ENCODE measurements at places on chromosomes 5 and 9.

GRCh38 chr9:89753472-89754055, 148.8 kb downstream of the GADD45G start:
- DNase-seq, result no peak

DNA sequence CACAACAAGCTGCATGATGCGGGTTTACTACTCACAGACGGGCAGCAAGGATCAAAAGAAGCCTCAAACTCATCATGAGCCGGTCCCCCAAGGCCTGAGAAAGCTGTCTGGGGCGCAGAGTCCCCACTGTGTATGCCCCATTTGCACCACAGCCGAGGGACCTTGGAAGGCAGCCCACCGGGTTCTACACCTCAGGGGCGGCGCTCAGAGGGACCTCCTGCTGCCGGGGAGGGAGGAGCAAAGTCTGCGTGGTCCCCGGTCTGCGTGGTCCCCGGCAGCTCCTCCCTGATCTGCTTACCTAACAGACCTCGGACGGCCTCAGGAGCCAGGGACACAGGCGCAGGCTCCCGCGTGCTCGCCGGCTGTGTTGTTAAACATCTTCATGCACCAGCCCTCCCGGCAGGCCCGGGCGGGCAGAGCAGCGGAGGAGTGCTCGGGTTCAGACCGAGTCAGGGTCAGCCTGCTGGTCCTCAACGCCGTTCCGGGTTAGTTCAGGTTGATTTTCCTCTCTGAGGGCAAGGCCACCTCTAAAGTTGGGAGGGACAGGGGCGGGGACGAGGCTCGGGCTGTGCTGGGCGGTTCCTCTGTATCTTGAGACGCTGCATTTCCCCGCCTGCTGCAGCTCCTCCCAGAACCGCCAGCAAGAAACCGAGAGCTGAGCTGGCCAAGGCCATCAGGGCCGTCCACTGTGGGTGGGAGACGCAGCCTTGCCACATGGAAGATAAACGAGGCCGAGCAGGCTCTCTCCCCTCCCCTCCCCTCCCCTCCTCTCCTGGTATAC, 74.6 kb downstream of the MRPL36 start:
- no peak for DNase-seq

GRCh38 chr5:153674356-153674755, 183.9 kb downstream of the GRIA1 start:
- DNase-seq, result no peak

DNA sequence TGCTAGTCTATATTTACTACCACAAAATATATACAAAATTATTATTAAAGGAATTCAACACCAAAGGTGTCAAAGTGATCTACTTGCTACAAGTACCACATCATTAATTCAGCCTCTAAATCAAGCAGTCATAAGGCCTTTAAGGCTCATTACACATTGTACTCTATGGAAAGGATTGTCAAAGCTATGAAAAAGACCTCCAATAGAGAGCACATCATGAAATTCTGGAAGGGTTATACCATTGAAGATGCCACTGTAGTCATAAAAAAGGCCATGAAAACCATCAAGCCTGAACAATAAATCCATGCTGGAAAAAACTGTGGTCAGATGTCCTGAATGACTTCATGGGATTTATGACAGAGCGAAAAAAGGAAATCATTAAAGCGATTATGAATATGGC, 708.0 kb upstream of the FAM174A start:
- no peak for DNase-seq

- no peak for DNase-seq
These were observed 75.0 kb upstream of the PPP1R26 start for GRCh38 chr9:135404451-135405144.

- no peak for DNase-seq
These were observed 609.5 kb upstream of the RGMB start for GRCh38 chr5:98163796-98164493.

DNA sequence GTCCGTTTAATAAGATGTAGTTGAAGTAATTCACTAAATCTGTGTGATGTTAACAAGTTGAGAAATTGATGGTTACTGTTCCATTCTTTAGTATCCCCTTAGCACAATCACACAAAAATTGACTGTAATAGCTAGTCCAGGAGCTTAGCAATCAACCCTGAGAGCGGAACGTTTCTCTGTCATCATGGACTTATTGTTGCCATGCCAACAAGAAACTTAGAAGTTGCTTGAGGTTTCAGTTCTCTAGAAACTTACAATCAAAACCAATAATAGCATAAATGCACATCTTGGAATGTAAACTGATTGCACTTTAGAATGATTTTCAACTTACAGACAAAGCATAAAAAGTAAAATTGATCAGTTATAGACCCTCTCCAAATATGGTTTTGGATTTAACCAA, 125.4 kb upstream of the ANKH start:
- no peak for DNase-seq

- no peak for DNase-seq
These were observed 93.2 kb upstream of the CXCL14 start for GRCh38 chr5:135671966-135672365.
